Stimulated activated CD4-positive, alpha-beta T cell treated with anti-CD3 and anti-CD28 coated beads, TNF-alpha, amount 100 ng/mL, for 4 hours (primary cell): ENCODE measurements at places on chromosomes 4 and X.

DNA sequence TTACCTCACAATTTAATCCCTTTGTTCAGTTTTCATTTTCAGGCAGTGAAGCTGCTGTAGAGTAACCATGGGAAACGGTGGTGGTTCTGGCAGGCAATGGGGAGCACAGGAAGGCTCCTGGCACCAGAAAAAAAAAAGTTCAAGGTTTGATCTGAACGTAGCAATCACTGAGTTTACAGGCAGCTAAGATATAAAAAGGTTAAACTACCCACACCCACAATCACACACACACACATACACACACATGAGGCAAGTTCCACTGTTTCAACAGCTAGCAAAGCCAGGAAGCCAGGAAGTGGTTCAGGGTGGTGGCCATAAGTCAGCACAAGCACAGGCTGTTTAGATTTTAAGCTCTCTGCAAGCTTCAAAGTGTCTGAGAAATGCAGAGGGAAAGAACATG is at the start of gene SULT1B1:
TSS of gene SULT1B1 (minus strand) at position 166 of the 400 bp plus-strand sequence. CDS start 5,403 bp downstream, outside the sequence.
- no peak for DNase-seq

DNA sequence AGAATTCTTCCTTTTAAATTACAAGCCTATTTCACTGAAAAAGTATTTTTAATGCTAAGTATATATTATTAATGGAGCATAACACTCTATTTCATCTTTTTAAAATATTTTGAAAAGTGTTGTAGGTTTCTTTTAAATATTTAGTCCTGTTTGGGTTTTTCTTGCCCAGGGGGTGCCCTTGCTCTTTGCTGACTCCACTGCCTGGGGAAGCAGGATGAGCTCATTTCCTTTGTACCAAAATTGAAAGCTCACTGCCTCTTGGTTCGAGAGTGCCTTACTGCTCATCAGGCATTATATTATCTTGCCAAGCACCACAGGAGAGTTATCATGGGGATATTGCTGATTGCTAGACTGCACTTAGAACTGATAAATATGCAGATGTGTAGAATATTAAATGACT is 819.2 kb downstream of the PCDH18 start:
- no peak for DNase-seq

- no peak for DNase-seq
Measured at GRCh38 chr4:114304567-114304966, 294.0 kb upstream of the UGT8 start.

DNA sequence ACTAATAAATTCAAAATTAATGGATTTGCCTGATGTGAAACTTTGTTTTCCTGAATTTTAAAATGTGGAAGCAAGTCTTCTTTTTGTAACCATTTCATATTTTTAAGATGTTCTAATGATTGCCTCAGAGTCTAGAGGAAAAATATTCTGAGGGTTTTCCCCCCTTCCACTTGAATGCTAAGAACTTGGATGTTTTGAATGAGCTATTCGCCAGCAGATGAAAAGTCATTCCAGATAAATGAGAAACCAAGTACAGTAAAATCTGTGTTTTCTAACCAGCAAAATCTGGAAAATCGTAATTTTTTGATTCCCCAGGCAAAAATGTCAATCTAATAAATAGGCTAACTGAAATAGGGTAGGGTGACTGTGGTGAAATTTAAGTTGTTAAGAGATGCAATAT is 45.6 kb downstream of the SLIT2 start:
- DNase-seq = no peak

DNA sequence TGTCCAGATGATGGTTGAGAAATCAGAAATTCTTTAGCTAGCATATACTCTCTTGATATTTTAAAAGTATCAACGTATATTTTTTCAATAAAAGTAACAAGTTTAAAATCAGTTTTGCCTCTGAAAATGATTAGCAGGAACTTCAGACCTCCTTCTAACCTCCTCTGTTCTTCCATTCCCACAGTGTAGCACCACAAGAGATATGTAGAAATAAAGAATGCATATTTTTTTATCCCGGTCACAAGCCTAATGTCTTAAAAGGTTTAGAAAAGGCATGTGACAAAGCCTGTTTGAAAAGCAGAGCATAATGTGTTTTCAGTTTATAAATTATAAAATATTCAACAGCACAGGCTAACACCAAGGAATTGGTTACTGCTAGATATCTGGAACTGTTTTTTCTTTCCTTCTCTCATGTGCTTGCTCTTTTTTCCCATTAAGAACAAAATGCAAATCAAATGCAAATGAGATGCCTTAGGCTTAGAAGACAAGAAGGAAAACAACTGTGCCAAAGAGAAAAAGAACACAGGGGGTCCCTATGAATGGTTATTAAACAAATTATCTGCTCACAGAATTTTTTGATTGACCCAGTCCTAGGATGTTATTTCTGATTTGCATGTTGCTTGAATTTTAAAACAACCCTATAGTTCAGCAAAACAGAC is 351.7 kb upstream of the FAM241A start:
- no peak for DNase-seq

- no peak for DNase-seq
Measured at GRCh38 chr4:151688003-151688784, 72.6 kb downstream of the GATB start.

DNA sequence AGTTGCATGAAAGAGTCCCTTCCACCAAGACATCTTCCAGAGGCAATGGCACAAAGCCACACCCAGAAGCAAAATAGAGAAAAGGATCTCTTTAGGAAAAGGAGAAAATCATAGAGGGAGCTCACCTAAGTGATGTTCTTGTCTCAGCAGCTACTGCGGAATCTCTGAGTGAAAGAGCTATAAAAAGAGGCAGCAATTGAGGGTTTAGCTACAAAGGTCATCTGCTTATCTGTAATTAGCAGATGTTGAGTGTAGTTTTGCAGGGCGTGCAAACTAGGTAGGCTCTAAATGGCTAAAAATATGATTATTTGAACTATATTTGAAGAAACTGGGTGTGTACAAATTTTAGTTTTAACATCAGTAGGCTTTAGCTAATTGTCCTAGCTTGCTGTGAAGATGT is 276.0 kb downstream of the HS3ST1 start:
- no peak for DNase-seq

- no peak for DNase-seq
Measured at GRCh38 chrX:38678821-38679220, 117.5 kb downstream of the TSPAN7 start.

DNA sequence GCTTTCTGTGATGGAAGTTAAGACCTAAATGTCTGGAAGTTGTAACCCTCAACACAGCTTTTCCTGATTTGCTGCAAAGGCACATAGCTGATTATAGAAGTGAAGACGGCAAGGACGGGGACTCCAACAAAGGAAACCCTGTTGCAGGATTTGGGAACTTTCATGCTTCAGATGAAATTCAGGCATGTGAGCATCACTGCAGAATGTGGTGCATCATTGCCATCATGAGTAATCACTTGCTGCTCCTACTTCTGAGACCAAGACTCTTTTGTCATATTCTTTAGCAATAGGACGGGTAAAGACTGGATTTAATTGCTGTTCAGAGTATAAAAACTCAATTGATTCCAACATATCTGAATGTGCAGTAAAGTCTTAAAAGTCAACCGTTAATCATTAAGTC is 35.8 kb downstream of the YIPF6 start:
- DNase-seq = no peak

DNA sequence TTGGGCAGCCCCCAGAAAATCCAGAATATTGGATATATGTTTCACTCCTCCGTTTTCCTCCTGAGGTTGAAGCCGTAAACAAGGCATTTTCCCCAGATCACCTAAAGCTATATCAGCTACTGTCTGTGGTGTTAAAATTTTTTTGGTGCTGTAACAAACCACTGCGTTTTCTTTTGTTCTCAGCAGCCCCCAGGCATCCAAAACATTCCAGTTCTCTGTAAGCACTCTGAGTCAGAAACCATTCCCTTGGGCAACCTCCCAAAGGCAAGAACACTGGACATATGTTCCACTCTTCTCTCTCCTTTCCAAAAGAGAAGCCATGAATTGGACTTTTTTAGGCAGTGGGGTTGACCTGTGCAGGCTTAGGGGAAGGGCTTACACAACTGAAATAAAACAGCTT is 310.9 kb downstream of the MID1IP1 start:
- no peak for DNase-seq

- no peak for DNase-seq
Measured at GRCh38 chr4:98516441-98517217, 141.8 kb downstream of the TSPAN5 start.

DNA sequence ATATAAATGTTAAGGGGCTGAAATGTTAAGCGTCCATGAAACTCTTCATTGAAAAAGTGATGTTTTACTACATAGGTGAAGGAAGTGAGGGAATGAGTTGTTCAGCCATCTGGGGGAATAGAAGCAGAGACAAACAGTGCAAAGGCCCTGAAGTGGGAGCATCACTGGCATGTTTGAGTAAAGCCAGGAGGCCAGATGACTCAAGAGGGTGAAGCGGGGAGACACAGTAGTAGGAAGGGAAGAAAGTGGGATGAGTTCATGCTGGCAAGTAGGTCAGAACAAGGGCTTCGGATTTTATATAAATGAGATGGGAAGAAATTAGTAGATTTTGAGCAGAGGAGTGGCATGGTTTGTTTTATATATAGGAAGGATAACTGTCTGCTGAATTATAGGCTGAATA is 112.5 kb upstream of the MAP9 start:
- DNase-seq = no peak

DNA sequence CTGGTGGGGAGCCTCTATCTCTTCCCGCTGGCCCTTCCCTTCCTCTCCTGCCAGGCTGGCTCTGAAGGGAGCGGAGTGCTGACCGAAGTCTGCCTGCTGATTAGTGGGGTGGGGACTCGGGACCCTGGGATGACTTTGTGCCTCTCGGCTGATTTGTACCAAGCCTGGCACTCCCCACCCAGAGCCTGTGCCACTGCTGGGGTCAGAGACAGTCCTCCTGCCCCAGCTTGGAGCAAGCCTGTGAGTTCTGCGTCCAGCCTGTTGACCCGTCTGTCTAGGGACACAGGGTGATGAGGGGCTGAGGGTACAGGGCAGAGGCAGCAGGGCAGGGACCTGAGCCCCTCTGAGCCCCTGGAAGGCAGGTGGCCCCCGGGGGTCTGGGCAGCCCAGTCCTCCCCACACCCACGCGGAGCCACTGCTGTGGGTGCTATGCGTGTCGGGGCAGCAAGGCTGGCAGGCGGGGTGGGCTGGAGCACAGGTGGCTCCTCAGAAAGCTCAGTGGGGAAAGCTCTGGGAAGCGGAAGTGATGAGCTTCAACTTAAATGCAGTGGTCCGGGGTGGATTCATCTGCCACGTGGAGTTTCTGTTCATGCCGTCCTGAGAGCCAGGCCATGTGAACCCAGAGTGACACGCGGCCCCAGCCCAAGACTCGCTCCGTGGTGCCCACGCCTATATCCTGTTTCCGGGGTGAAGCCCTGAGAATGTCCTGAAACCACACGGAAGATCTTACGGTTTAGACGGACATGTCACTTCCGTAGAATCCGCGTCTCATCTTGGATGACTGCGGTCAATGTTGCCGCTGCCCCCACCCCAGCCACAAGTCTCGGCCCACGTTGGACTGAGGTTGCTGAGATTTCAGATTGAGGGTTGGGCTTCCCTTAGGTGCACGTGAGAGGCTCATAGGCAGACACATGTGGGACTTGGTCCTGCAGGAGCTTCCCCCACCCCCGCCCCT is 21.1 kb upstream of the UVSSA start:
- no peak for DNase-seq

GRCh38 chrX:118345045-118345463 is 852 bp upstream of the WDR44 start:
- DNase-seq = no peak

- DNase-seq = no peak
Measured at GRCh38 chr4:119237201-119237600, 24.7 kb downstream of the USP53 start.

GRCh38 chrX:18410038-18410437 is 15.4 kb upstream of the CDKL5 start:
- no peak for DNase-seq

- no peak for DNase-seq
Measured at GRCh38 chrX:142186103-142186502, 19.0 kb downstream of the MAGEC2 start.

- no peak for DNase-seq
Measured at GRCh38 chr4:159252491-159252890, 149.6 kb downstream of the RAPGEF2 start.

DNA sequence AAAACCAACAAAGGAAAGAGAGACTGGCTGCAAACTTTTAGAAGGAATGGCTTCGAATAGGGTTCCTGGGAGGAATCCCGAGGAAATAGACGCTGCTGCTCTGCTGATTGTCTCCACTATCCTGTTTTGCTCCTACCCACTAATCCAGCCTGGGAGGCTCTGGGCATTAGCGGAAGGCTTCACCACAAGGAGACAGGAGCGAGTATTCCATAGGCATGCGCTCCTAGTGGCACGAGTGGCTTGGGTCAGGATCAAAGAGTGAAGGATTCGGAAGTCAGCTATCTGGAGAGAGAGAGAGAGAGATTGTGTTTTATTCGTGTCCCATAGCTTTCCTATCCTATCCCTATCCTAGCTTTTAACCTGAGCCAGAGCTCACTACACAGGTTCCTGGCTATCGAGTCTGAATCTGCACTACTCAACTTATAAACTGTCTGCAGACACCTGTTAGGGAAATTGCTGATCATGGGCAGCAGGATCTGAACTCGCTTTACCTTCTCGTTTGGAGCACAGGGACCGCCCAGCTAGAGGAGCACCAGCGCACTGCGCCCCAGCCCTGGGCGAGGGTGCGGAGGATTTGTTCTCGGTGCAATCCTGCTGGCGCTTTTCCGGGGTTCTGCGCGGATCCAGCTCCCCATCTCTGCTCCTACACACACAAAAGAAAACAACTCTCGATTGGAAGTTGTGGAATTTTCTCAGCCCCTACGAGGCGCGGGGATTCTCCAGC is 740 bp upstream of the NPY2R start:
- no peak for DNase-seq

DNA sequence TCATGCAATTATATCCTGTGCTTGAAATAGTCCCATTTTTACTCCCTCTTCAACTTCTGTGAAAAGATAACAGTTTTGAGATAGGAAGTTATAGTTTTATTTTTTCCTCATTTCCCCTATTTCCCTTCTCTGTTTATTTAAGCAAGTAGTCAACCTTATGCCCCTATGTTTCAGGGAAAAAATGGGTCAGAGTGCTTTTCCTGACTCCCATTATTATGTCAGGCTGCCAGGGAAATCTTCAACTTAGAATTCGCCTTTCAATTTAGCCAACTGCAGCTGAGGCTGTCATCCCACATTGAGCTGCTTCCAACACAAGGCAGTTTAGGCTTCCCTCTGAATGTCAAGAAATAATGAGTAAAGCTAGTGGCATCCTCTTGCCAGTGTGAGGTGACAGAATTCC is 42.3 kb downstream of the NXT2 start:
- DNase-seq = no peak

DNA sequence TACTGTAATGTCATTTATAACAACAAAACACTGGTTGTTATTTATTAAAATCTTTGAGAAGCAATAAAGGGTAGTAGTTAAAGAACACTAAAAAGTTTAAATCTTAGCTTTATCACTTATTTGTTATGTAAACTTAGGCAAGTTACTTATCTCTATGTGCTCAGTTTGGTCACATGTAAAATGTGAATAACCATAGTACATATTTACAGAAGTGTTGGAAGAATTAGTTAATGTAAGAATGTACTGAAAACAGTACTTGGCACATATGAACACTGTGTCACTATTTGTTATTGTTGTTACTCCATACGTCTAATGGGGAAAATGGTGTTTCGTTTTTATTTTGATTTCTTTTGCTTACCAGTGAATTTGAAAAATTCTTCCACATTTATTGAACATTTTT is 9.1 kb downstream of the NEK1 start:
- no peak for DNase-seq
